Immature natural killer cell (primary cell): ENCODE measurements at places on chromosomes 11 and 22. TPM values are rescaled to one million over a fixed set of nuclear protein-coding genes. Genes with fewer than 3 reads are reported as not detected.

CNTF gene
- polyA plus RNA-seq, result not detected

DNA sequence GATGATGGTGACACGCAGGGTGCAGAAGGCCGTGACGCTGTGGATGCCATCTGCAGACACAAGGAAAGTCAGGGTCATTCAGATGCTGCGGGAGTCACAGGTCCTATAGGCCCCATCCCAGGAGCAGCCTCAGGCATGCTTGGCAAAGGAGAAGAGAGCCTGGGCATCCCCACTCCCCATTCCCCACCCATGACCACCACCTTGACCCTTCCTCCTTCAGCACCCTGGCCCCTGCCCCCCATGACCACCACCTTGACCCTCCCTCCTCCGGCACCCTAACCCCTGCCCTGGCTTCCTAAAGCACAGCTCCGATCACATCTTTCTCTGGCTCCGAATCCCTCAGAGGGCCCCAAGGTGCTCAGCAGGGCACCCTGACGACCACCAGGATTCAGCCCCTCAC is 73.1 kb downstream of the CELSR1 start:
- no peak for DNase-seq

DNA sequence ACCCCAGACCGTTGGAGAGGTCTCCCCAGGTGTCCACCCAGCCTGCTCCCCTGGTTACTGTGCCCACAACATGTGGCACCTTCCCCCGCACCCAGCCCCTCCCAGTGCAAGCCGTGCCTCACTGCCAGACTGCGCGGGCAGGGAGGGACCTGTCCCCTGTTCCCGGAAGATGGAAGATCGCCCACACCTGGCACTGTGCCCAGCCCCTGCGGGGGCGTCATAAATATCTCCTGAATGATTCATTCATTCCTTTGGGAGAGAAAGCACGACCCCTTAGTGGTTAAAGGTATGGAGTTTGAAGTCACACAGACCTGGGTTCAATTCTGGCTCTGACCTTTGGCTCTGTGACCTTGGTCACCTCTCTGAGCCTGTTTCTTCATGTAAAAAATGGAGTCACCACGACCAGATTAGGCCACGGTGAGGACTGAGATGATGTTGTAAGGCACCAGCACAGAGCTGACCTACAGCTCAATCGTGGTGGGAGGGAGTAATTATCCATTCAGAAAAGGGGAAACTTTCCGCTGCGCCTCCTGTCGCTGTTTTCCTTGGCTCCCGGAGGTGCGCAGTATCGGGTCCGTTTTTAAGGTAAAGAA is 497 bp upstream of the SYT12 start:
- no peak for DNase-seq

DNA sequence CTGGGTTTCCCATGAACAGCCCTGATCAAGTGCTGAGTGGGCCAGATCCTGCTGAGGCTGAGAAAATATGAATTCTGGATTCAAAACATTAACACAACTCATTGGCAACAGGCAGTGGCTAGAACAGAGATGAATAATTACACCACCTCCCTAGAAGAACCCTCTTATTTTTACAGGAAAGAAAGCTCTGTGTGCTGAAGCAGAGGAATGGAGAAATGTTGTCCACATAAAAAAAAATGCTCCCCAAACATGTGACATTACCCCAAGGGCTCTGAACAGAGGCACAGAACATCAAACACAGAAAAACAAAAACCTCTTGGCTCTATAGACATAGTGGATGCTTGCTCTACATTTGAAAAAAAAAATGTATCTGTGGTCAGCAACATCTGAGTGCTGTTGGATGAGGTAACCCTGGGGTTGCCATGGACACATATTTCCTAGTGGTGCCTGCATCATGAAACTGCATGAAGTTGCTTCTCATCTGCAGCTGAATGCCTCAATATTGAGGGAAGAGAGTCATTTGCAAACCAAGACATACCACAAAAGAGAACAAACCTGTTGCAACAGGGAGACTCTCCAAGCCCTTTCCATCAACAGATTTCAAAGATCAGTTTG is 98.8 kb downstream of the SNX19 start:
- no peak for DNase-seq

DNA sequence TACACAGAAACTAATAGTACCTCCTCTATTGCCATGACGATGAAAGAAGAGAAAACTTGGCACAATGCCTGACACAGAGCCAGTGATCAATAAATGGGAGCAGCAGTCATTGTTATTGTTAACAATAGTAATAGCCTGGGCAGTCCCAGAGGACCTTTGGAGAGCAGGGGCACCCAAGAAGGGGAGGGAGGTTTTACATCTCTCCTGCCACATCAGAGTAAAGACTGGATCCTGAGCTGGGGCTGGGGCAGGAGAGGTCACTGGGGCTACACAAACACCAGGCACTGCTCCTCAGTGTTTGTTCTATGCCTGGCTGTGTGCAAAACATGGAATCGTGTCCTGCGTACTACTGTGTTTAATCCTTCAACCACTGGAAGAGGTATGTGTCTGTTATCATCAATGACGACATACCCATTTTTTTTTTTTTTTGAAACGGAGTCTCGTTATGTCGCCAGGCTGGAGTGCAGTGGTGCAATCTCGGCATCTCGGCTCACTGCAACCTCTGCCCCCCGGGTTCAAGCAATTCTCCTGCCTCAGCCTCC is 25.0 kb upstream of the CREB3L1 start:
- DNase-seq, result no peak

PHOX2A gene
- not detected for polyA plus RNA-seq

MRPL48 gene
- 55.8 TPM for polyA plus RNA-seq

GRCh38 chr11:69677749-69678148 is 2.6 kb upstream of the LTO1 start:
- no peak for DNase-seq

CCDC188 gene
- 0.66 TPM for polyA plus RNA-seq

DNA sequence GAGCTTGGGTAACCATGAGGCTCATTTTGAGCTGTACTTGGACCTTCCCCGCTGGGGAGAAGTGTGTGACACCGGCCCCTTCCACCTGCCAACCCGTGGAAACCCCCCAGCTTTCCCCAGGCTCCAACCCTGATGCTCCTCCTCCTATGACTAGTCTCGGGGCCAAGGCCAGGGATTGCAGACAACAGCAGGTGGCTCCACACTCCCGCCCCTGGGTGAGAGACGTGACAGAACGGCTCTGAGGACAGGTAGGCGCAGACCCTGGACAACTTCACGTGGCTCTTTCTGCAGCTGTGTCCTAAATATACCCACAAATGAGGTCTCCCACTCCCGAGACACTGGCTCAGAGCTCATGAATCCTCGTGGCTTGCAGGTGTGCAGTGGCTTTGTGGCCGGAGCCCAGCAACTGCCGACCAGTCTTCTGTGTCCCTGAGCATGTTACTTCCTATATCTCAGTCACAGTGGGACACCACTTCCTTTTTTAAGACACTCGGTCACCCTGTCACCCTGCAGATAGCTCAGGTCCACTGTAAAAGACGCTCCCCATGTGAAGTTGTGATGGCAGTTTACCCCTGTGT is 55.2 kb downstream of the NECTIN1 start:
- DNase-seq, result peak; percentile 36

PRSS23 gene
- 215 TPM for polyA plus RNA-seq

SYT12 gene
- not detected for polyA plus RNA-seq

DNA sequence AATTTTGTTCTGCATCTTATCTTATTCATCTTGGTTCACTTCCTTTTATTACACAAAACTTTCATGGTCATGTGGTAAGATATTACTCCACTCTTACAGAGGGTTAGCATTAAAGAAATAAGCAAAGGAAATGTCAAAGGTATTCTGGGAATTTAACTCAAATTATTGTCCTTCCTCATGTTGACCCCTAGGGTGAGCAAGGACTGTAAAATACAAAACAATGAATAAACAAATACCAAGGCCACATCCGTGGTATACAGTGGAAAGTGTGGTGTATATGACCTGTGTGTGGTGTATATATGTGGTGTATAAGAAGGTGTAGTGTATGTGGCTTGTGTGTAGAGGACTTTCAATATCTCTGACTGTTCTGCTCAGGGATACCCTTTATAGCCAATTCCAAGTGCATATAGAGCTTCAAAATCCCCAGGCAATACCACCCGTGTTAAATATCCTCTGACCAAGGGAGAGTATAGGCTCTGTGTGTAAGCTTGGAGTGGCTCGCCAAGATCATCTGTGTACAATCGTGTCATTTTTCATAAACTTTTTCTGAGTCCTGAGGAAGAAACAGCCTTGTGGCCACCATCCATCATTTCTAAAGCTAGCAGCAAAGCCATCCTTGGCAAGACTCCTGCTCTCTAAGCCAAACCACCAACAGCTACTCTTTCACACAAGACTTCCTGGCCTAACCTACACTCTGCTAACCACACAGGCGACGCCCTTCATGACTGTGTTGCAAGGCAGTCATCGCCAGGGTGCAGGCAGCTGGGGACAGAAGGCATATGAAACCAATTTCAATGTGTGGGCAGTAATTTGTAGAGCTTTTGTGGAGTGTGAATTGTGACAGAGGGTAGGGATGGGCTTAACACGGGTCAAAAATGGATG is 548.0 kb downstream of the ETS1 start:
- peak; percentile 90 for DNase-seq

- no peak for DNase-seq
Measured at GRCh38 chr11:77030834-77031414, 3.3 kb upstream of the B3GNT6 start.

- DNase-seq, result no peak
Measured at GRCh38 chr11:129225190-129225589, 33.1 kb upstream of the ARHGAP32 start.

VWA5A gene
- polyA plus RNA-seq, result 12.8 TPM

GRCh38 chr11:71086687-71087258 is 165.6 kb downstream of the SHANK2 start:
- no peak for DNase-seq

GRM5 gene
- polyA plus RNA-seq, result not detected

- DNase-seq, result no peak
Measured at GRCh38 chr11:10544491-10545465, 3.8 kb upstream of the RNF141 start.

DNA sequence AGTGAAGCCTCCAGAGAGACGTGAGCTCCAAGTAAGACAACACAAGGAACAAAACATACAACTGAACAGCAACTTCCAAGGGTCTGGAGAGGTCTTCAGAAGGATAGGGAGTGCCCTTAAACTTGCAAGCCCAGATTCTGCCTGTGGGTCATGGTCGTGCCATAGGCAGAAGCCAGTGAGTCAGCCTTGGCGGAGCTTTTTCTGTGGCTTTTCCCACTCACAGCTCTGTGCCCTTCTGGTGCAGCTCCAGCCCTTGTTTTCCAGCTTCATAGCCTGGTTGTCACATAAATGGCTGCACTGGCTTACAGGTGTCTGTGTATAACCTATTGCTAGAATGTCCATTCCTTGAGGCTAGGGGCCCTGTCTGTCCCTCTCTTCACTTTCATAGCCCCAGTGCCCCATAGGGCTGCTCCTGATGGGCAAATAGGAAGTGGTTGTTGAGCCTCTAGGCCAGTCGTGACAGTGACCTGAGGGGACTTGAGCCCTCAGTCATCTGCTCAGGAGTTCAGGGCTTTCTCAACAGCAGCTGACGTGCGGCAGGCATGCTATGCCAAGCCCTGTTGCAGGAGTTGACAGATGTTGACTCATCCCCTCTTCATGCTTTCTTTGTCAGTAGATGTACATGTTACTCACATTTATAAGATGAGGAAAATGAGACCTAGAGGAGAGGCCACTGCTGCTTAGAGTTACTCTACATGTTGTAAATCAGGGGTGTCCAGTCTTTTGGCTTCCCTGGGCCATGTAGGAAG is 7.4 kb downstream of the MED15 start:
- no peak for DNase-seq

DNA sequence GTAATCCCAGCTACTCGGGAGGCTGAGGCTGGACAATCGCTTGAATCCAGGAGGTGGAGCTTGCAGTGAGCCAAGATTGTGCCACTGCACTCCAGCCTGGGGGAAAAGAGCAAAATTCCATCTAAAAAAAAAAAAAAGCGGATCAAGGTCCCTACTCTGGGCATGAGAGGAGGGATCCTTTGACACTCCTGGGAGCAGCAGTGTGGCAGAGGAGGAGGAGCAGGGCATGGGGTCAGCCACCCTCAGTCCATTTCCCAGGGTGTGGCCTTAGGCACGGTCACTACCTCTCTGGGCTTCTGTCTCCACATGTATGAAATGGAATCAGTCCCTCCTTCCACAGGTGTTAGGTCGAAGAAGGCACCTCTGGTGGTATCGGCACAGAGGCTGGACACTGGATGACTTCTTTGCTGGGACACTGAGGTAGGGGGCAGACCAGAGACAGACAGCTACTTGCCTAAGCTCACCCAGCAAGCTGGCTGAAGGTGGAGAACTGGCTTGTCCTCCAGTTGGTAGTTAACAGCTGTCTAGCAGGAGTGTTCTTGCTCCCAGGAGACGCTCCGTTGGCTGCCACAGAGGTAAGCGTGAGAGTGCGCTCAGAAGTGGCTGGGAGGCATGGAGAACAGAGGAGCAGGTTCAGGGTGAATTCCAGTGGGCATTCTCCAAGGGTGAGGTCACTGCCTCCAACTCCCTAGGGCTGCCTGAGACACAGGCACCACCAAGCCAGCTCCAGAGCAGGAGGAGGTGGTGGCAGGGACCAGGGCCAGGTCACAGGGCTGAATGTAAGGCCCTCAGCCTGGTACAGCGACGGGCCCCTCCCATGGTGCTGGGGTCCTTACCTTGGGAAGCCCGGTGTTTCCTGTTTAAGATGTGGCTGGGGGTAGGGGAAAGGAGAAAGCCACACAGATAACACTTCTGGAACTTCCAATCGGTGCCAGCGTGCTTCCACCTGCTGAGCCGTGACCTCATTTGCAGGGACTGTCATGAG is 19.5 kb downstream of the TXN2 start:
- no peak for DNase-seq

BIK gene
- not detected for polyA plus RNA-seq

DNA sequence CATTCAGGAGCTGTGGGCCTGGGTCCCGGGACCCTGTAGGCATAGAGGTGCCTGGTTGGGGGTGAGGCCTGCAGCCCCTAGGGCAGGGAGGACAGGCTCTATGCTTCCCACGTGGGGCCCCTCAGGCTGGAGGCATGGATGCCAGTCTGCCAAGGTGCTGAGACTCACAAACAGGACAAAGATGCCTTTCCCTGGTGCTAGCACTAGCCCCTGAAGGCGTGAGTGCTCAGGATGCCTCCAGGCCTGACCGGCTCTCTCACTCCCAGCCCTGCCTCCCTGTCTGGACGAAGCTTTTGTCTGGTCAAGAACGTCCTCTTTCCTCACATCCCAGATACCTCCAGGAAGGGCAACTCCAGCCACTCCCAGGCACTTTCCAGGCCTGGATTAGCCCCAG is 2.1 kb downstream of the CDC42BPG start:
- no peak for DNase-seq

- peak; percentile 60 for DNase-seq
Measured at GRCh38 chr11:17208257-17208999, 642 bp upstream of the PIK3C2A start.

DNA sequence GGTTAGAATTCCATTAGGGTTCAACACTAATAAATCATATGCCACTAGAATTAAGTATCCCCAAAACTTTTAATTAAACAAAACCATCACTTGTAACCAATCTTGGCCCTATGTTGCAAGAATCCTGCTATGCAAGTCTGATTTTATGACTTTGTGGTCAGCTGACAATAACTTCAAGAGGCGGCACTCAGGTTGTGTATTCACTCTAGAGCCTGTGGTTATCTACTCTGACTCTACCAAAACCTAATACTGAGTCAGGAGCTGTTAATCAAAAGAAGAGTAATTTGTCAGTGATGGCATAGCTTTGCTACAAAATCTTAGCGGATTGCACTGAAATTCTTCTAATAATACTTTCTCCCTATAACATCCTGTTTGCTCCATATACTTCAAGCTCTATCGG is 253.7 kb downstream of the AASDHPPT start:
- DNase-seq, result no peak
